ENCODE measurements at places on chromosomes 11 and 22.
A peak's percentile ranks its signal among the peaks of the same experiment; 100 is the strongest.

- H3K27me3 ChIP-seq, result peaks cover 46% of the 10 kb centered on the region
- H3K4me1 ChIP-seq, result no peaks in the 10 kb centered on the region
- H3K36me3 ChIP-seq, result no peaks in the 10 kb centered on the region
- no peak overlapping the region for H3K27ac ChIP-seq
- no peak overlapping the region for H3K4me3 ChIP-seq
These were observed 3.7 kb downstream of the FGF4 start for GRCh38 chr11:69771466-69771865.

DNA sequence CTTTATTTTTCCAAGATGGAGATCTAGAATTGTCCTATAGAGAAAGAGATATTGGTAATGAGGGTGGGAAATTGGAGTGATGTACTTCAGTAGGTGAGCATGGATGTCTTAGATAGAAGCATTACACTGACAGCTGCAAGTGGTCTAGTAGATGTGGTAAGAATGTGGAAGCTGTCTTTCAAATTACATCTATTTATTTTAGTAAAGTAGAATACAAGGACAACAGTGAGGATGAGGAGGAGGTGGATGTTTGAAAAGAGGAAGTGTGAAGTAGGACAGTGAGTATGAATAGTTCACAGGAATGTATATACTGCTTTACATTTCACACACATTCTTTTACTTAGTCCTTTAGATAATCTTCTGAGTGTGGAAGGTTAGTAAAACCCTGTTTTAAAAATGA, 64.2 kb downstream of the HIPK3 start:
- peaks cover 5% of the 10 kb centered on the region for H3K4me1 ChIP-seq
- H3K36me3 ChIP-seq, result no peaks in the 10 kb centered on the region
- no peaks in the 10 kb centered on the region for H3K27me3 ChIP-seq
- DNase-seq, result no peak
- H3K4me3 ChIP-seq, result no peak overlapping the region

GRCh38 chr11:68215087-68215445, 2.0 kb upstream of the KMT5B start:
- DNase-seq, result no peak
- peaks cover 12% of the 10 kb centered on the region for H3K27me3 ChIP-seq
- H3K4me1 ChIP-seq, result peaks cover 36% of the 10 kb centered on the region
- no peak overlapping the region for H3K27ac ChIP-seq
- no peak overlapping the region for H3K4me3 ChIP-seq

GRCh38 chr11:115357066-115357465, 147.1 kb downstream of the CADM1 start:
- DNase-seq, result no peak
- H3K36me3 ChIP-seq, result no peaks in the 10 kb centered on the region
- H3K4me3 ChIP-seq, result no peak overlapping the region
- no peak overlapping the region for H3K27ac ChIP-seq

DNA sequence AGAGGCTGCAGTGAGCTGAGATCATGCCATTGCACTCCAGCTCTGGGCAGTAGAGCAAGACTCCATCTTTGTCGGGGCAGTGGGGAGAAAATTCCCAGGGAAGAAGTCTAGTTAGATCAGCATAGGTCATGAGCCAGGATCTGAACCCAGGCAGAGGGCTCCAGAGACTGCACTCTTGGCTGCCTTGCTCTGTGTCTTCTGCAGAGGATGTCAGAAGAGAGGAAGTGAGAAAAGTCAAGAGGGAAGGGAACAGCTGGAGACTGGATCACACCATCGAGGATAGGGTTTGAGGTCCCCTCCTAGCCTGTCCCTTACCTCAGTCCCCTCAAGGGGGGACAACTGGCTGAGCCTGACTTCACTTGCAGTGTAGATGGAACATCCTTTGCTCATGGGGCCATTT, 5.8 kb downstream of the MYOD1 start:
- no peaks in the 10 kb centered on the region for H3K4me1 ChIP-seq
- no peak overlapping the region for H3K27ac ChIP-seq
- DNase-seq, result no peak
- H3K36me3 ChIP-seq, result no peaks in the 10 kb centered on the region
- H3K27me3 ChIP-seq, result peaks cover 23% of the 10 kb centered on the region
- no peak overlapping the region for H3K4me3 ChIP-seq

- H3K36me3 ChIP-seq, result no peaks in the 10 kb centered on the region
- H3K27ac ChIP-seq, result peak overlapping the region; percentile 84
- no peak for DNase-seq
- H3K4me3 ChIP-seq, result peak overlapping the region; percentile 8
- H3K27me3 ChIP-seq, result no peaks in the 10 kb centered on the region
- peaks cover 14% of the 10 kb centered on the region for H3K4me1 ChIP-seq
These were observed 57.6 kb upstream of the FTH1 start for GRCh38 chr11:62024936-62025486.

DNA sequence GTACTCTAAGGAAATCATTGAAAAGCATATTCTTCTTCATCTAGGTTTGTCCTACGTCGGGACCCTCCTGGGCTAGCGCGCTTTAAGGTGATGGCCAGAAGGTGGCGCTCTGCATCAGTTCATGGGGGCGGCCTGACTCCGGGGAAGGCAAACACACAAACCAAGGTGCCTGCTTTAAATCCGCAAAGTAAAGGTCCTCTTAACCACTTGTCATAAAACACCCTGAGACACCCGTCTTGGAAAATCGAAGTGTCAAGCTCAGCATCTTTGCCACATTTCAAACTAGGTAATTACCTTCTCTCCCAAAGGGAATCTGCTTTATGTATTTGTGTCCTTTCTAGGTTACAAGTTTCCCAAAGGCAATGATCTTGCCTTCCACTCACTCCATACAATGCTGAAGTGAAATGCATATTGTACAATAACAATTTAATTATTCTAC, 33.9 kb downstream of the LMO2 start:
- peaks cover 60% of the 10 kb centered on the region for H3K36me3 ChIP-seq
- DNase-seq, result peak; percentile 80
- no peaks in the 10 kb centered on the region for H3K27me3 ChIP-seq
- H3K4me1 ChIP-seq, result peaks cover 2% of the 10 kb centered on the region
